ENCODE measurements at places on chromosomes 16 and 17.

- peak; percentile 48 for DNase-seq
Measured at GRCh38 chr17:29663155-29663554, 40.4 kb upstream of the CORO6 start.

GRCh38 chr16:50252874-50253513 is 13.4 kb upstream of the ADCY7 start:
- DNase-seq = no peak

DNA sequence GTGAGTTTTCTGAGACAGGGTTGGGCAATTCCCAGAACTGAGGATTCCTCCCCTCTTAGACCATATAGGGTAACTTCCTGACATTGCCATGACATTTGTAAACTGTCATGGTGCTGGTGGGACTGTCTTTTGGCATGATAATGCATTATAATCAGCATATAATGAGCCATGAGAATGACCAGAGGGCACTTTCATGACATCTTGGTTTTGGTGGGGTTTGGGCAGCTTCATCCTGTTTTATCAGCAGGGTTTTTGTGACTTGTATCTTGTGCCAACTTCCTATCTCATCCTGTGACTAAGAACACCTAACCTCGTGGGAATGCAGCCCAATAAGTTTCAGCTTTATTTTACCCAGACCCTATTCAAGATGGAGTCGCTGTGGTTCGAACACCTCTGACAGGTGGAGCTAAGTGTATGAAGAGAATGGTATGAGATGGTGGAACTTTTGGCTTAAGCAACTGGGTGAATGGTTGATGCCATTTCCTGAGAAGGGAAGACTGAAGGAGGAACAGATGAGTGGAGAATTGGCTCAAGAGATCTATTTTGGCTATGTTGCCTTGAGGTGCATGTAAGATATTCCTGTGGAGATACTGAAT is 217.3 kb downstream of the RAB11FIP4 start:
- DNase-seq = no peak

GRCh38 chr16:4787627-4788482 is at the start of gene SEPTIN12:
SEPTIN12 (minus strand) TSS chr16:4788345; CDS start chr16:4787645, 700 bp downstream.
- DNase-seq = no peak

DNA sequence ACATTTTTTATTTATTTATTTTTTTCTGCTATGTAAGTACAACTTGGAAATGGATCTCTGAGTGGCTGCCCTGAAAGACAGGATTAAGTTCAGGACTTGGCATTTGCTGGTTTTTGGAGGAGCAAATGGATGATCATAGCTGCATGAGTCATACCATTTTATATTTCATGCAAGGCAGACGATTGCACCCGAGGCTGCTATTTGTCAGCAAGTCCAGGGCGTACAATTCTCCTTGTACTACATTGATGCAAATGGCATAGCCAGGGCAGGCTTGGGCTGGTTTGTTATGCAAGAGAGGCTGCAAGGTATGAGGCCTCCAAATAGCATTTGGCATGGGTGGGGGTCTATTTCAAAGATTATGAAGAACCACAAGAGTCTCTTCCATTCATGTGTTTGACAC is 81.2 kb upstream of the CACNG3 start:
- no peak for DNase-seq

DNA sequence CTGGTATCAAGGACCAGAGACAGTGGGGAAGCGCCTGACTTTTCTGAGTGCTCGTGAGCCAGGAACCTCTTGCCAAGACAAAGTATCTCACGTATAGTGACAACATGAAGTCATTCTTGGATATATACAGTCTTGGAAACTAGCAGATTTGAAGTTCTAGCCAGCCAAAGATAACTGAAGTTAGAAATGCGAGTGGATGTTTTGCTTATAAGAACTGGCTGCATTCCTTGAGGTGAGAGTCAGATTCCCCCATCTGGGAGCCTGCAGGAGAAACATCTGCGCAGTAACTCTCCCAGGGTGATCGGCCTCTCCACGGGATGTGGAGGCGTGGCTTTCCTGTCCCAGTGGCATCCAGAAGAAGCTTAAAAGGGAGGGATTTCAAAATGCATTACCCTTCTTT is 89.8 kb downstream of the SHISA6 start:
- no peak for DNase-seq

DNA sequence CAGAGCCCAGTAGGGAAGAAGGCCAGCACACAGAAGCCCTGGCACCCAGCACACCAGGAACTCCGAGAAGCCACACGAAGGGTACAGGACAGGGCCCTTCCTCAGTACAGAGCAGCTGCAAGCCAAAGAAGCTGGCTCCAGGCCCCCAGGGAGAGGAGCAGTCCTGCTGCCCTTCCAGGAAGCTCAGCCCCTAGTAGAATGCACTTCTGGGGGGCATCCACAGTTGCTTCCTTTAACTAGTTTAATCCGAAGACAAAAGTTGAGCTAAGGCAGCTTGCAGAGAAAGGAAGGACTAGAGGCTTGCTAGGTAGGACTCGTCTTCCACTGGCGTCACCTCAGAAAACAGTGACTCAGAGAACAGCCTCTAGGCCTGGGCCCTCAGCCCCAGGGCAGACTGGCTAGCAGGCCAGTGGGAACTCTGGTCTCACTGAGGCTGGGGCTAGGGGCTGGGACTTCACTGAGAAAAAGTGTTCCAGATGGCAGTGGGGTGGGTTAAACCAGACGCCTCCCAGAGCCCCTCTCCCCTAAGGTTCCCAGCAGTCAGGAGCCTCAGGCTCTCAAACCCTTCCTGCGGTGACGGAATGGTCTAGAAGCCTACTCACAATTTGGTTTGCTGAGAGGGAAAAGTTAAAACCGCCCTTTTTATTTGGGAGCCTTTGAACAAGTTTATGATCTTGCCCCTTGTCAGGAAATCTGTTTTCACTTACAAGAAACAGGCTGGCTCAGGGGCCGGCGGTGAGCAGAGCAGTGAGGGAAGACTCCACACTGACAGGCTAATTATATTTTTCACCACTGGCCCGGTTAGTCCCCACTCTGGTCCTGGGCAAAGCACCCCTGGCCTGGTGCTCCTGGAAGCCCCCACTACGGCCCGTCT is 41.4 kb downstream of the ACTG1 start:
- no peak for DNase-seq

- no peak for DNase-seq
Measured at GRCh38 chr17:81914103-81914850, 3.1 kb upstream of the PCYT2 start.

- DNase-seq = no peak
Measured at GRCh38 chr17:36858119-36859002, 78.9 kb upstream of the LHX1 start.

GRCh38 chr17:72600934-72601333 is 480.1 kb downstream of the SOX9 start:
- no peak for DNase-seq

- no peak for DNase-seq
Measured at GRCh38 chr17:40621578-40621977, 26.0 kb downstream of the SMARCE1 start.

DNA sequence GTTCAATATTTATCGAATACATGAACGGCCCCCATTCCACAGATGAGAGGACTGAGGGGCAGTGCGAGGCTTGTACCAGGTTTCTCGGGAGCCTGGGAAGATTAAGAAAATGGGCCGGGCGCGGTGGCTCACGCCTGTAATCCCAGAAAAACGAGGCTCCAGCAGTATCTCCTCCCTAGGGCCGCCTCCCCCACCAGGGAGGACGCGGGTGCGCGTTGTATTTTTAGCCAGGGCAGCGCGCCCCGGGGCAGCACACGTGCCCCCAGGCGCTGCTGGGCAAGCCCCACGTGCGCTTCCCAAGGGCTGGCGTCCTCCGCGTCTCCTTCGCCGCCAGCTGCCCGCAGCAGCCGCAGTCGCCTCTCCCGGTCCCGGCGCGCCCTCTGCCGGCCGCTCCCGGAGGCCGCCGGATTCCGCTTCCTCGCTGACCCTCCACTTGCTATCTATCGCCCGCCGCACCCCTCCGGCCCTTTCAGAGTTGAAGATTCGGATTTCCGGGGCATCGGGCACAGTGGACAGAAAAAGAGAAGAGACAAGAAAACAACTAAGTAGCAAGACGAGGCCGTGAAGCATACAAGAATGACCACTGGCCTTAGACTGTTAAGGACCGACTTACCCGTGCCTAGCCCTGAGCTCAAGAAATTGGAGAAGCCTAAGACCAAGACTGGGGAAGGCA is 1.9 kb upstream of the YBX2 start:
- peak; percentile 77 for DNase-seq

DNA sequence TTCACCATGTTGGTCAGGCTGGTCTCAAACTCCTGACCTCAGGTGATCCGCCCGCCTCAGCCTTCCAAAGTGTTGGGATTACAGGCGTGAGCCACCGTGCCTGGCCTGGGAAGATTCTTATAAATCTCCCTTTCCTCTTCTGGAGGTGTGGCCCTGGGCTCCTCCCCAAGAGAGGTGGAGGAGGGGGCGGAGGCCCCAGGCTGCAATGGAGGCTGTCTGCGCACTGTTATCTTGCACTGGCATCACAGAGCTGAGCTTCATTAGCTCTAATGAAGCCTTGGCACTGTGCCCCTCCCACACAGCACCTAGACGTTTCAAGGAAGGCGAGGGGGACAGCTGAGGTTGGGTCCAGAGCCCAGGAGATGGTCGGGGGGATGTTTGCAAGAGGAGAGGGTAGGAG is 7.5 kb downstream of the ARHGAP23 start:
- no peak for DNase-seq

DNA sequence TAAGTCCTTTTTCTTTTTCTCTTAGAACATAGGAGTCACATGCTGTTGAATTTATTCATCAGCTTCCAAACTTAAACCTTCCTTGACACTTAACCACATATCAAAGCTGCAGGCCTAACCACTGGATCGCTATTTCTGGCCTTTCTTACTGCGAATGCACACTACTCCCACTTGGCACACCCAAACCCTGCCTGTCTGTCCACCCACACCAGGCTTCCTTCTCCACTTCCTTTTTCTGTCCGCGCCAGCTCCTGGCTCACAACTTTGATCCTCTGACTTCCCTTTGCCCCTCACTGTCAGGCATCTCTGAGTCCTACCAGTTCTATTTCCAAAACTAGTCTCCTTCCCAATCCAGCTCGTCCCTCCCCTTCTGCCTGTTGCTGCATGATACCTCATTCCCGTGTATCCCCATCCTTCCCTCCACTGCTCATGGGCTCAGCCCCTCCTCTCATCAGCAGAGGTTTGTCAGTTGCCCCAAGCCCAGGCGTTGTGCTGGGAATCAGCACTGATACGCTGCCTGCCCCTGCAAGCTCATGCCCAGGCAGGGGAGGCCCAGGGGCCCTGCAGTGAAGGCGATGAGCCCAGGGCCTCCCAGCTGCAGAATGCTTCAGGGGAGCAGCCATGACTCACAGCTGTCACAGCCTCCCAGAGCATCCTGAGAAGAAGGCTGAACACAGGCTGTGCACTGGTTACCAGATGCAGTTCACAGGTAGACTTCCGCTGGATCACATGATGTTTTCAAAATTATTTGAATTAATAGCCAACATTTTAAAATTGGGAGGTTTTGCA is 179.8 kb downstream of the KATNIP start:
- no peak for DNase-seq

GRCh38 chr17:15265131-15265530 is at the start of gene PMP22:
PMP22 (minus strand) TSS chr17:15265326; CDS start chr17:15260727, 4,599 bp downstream.
- no peak for DNase-seq

GRCh38 chr16:83113317-83113716 is 486.5 kb downstream of the CDH13 start:
- peak; percentile 23 for DNase-seq

GRCh38 chr17:61839300-61839786 is 24.0 kb downstream of the BRIP1 start:
- no peak for DNase-seq

DNA sequence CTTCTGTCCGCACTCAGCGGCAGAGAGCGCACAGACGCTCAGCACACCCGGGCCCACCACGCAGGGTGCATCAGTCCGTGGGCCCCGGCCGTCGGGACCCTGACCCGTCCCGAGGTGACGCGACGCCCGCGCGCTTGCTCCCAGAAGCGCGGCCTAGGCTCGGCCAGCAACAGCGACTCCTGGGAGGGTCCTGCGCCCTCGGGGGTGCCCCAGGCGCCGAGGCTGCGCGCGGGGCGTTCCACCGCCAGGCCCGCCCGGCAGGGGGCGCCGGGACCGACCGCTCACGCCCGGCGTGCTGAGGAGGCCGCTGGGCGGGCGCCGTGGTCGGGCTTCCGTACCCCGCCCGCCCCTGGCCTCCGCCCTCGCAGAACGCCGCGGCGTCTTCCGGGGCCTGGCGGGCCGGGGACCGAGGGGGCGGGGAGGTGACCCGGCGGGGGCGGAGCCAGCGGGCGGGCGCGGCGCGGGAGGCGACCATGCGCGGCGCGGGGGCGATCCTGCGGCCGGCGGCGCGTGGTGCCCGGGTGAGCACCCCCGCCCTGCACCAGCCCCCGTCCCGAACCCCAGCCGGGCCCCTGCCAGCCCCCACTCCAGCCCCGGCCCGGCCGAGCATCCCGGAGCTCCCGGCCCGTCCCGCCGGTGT is at the start of gene CISD3:
Gene CISD3 (plus strand): TSS at position 456 of the 640 bp plus-strand sequence. CDS start 18 bp downstream, at position 474.
- peak; percentile 85 for DNase-seq

DNA sequence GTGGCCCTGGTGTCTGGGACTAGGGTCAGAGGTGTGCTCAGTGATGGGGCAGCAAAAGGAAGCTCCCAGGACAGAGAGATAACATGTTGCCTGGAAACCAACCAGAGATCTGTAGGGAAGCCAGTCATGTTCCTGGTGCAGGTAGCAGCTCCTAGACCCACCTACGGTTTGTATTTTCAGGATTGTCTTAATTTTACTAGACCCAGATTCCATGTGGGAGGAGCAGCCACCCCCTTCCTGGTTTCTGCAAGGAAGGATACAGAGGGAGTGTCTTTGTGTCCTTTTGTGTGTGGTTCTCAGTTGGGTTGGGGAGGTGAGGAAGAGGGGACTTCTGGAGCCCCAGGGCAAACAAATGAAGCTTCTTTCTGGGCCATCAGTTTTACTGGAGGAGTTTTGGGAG is 53.9 kb downstream of the MGAT5B start:
- DNase-seq = no peak

DNA sequence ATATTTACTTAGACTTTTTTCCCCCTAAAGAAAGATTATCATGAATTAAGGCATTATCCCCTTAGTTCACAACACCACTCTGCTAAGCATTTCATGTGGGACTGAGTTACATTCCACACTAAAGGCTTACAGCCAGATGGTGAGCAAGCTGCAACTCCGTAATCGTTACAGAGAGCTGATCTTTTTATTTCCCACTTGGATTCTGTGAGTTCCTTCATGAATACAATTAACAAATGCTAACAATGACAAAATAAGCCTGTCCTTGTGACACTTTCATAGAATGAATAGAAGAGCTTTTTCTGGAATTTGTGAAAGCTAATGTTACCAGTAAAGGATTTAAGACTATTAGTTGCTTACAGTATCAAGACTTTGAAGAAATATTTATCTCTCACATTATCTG is 8.7 kb downstream of the OGFOD1 start:
- no peak for DNase-seq

- DNase-seq = no peak
Measured at GRCh38 chr17:45241328-45242028, 19.8 kb downstream of the FMNL1 start.
